Effector memory CD4-positive, alpha-beta T cell (primary cell): ENCODE measurements at places on chromosomes 6 and 20.

DNA sequence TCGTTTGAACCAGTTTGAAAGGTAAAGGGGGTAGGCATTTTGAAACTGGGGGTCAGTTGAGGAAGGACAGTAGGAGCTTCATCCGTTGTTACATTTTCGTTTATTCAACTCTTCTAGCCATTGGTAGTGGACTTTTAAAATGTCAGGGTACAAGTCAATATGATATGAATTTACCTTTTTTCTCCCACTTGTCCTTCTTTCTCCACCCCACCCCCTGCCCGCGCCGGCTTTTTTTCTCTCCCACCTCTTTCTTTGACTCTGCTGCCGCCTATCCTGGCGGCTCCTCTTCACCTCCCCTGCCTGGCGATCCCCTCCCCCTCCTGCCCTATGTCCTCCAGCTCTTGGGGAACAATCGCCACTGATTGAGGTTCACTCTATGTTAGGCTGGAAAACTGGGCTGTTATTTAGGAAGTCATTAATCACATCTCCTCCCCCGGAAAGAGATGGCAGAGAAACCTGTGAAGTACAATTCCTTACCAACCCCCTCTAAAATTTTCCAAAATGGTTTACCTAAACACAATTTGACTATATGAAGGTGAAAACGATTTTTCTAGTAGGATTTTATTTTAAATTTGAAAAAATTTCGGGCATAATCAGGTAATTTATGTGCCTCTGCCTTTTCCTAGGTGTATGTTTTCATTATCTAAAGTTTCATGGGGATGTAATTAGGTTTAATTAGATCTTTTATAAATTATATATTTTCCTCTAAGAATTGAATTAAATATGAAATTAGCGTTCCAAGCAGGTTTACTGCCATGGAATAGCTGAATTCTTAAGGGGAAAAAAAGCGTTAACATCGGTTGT, 778 bp upstream of the LIN28B start:
- DNase-seq: no peak

DNA sequence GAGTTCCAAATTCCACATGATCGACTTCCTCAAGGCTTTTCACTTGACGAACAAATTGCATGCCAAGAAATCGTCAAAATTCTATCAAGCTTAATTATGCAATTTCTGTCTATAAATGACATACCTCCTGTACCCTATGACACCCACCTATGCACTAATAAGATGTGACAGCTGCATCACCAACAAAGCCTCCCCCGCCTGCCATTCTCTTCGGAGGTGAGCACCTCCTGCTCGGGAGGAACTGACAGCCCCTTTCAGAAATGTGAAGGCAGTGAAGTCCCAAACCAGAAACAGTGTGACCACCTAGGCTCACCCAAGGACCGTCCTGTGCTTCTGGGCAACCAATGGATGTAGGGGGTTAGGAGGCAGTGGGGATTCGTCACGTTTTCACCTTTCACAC, 37.1 kb downstream of the GPR6 start:
- DNase-seq: no peak

DNA sequence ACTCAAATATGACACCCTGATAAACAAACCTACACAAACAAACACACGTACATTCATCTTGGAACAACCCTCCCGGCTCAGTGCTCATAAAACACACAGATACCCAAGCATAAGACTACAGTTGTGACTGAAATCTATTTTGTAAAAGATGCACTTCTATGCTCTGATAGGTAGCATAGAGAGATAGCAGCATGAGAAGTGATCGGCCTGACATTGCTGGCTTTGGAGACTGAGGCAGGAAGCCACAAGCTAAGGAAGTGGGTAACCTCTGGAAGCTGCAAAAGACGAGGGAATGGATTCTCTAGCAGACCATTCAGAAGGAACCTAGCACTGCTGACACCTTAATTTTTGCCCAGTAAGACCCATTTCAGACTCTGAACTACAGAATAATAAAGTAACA, 1.6 kb upstream of the RNF39 start:
- no peak for DNase-seq

GRCh38 chr20:43975096-43975768, 60.6 kb downstream of the TOX2 start:
- no peak for DNase-seq

DNA sequence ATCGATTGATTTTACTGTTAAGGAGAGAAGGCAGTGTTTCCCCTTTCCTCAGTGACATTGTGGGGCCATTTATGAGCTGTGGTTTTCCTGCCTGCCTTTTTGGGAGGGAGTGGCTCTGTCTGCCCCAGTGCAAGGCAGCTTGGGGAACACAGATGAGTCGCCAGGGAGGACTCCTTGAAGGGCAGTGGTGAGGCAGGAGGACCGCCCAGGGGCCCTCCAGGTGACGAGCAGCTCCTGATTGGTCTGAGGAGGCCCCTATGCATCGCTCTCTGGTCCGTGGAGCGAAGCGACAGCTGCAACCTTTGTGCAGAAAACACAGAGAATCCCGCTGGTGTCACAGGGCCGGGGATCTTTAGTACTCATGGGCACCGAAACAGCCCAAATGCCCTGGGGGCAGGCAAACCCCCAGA, 100.3 kb downstream of the TMEM242 start:
- DNase-seq: no peak

- no peak for DNase-seq
These were observed 24.0 kb upstream of the PHF3 start for GRCh38 chr6:63611560-63611959.

DNA sequence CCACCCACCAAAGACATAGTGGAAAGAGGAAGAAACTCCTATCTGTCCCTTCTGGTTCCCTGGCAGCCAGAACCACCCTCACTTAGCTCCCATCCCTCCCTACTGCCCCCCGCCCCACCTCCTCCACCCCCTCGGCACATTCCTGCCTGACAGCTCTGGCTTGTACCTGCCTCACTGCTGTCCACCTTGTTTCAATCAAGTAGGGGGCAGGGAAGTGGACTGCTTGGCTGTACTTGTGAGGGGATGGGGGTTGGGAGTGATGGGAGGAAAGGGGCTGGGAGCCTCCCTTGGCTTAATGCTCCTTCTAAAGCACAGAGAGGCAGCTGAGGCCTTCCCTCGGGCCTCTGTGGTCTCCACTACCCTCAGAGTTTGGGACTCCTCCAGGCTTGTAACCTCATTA, 22.1 kb upstream of the ZNF76 start:
- DNase-seq: no peak

GRCh38 chr20:3981132-3981452, 34.3 kb downstream of the RNF24 start:
- no peak for DNase-seq

DNA sequence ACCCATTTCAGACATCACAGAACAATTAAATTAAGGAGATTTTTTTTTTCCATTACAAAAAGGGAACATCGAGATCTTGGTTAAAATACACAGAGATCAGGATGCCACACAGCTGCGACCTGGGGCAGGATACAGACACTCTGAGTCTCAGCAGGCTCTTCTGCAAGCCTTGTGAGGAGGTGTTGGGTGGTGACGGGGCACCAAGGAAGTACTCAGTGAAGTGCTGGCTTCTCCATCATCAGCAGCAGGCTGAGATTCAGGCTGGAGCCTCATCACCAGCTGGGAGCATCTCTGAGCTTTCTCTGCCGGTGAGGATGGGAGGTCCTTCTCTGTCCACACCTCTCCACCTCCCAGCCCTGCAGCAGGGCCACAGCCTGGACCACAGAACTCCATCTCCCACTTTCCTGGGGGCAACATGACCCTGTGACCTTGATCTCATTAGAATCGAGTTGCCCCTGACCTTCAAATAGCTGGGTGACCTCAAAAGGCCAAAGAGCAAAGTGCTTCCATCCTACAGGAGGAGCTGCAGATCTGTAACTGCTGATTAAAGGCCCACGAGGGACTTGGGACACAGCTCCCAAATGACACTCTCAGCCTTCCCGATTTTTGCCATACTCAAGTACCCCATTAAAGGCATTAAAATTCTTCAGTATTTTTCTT, 16.0 kb downstream of the PMEPA1 start:
- DNase-seq: no peak

- DNase-seq: no peak
These were observed 137.7 kb upstream of the LRFN2 start for GRCh38 chr6:40724886-40725285.

GRCh38 chr6:51147756-51148155, 329.1 kb downstream of the TFAP2B start:
- no peak for DNase-seq

DNA sequence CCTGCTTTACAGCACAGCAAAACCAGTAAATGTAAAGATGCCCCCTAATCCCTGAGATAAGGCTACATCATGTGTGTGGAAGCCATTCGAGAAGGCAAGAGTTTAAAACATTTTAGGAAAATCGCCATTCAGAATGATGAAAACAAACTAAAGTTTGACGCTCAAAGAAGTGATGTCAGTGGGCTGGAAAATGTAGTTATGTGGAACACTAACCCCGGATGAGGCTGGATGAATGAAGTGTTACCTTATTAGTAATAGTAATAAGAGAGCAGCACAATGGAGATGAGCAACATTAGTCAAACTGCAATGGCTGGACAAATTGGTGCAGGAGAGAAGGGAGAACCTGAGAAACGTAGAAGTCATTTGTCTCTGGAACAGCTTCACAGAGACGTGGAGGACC, 130.7 kb upstream of the ARID1B start:
- no peak for DNase-seq

DNA sequence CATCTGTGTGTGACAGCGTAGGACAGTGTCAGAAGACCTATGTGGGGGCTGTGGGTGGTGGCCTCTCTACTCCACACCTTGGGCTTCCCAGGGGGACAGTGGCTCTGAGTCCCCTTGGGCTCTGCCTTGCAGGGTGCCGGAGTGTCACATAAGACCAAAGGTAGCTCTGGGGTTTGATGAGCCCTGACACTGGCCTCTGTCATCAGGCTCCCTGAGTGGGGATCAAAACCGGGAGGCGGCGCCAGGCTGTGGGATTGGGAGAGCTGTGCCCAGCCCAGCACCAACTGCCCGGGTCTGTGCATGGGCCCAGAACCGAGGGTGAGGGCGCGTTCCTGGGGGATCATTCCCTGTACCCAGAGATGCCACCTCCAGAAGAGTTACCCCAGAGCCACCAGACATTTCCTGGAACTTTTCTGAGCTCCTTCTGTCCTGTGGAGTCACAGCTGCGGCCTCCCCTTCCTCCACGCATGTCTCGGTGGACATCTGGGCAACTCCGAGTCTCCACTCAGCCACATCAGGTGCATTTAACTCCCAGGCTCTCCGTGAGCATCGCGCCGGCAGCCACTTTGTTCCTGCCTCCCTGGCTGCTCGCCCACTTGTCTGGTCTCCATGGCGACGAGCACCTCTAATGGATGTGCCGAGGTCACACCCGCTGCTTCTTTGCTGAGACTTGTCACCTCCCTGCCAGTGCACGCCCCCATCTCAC, 94.7 kb downstream of the TMEM242 start:
- DNase-seq: no peak

GRCh38 chr20:56815796-56816195, 186.7 kb downstream of the TFAP2C start:
- no peak for DNase-seq

DNA sequence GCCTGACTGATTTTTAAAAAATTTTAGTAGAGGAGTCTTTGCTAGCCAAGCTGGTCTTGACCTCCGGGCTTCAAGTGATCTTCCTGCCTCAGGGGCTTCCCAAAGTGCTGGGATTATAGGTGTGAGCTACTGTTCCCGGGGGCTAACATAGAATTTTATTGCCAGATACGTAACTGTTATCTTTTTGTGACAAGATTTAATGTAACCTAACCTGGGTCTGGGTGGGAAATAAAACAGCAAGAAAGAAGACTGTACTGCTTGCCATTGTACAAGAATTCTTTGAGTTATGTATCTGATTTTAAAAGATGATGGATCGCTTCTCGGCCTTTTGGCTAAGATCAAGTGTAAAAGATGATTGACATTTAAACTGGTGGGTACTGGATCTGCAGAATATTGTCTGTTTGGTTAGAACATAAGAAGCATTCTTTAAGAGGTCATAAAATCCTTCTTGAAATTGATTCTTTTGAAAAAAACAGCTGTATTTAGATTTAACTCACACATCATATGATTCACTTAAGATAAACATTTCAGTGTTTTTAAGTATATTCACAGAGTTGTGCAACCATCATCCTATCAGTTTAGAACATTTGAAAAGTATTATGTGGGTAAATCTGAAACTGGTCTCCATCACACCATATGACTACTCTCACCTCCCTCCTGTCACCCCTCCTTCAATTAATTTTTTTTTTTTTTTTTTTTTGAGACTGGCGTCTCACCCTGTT, 21.6 kb downstream of the TPX2 start:
- DNase-seq: no peak

- no peak for DNase-seq
These were observed 29.4 kb downstream of the DUSP22 start for GRCh38 chr6:321536-322258.
